ENCODE measurements at places on chromosomes 16 and 17.

- no peak for DNase-seq
Measured at GRCh38 chr16:28179354-28179753, 32.4 kb downstream of the XPO6 start.

DNA sequence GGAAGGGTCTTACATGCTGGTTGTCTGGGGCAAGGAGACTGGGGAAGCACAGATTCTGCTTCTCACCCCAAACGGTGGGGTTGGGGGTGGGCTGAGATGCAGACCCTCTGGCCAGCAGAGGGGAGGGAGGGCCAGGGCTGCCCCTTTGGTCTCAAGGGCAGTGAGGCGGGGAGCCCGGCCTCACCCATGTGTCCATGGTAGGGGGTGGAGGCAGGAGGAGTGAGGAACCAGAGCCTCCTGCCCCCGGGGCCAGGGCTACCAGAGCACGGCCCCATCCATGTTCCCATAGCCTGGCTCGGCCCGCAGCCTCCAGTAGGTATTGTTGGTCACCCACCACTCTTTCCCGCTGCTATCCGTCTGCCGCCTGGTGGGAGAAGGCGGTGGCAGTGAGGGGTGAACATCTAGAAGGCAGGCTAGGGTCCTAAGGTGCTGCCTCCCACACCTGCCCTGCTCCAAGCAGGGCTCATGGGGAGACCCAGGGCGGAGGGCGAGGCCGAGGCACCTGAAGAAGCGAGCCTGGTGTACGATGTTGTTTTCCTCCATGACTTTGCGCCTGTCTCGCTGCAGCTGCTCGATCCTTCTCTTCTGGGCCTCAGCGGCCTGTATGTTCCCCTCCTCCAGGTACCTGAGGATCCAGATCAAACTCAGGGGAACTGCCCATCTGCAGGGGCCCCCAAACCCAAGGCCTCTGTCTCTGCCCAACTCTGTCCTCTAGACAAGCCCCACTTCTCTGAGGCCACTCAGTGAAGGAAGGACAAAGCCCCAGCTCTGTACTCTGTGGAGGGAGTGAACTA is 13.4 kb downstream of the OSBPL7 start:
- DNase-seq = no peak

DNA sequence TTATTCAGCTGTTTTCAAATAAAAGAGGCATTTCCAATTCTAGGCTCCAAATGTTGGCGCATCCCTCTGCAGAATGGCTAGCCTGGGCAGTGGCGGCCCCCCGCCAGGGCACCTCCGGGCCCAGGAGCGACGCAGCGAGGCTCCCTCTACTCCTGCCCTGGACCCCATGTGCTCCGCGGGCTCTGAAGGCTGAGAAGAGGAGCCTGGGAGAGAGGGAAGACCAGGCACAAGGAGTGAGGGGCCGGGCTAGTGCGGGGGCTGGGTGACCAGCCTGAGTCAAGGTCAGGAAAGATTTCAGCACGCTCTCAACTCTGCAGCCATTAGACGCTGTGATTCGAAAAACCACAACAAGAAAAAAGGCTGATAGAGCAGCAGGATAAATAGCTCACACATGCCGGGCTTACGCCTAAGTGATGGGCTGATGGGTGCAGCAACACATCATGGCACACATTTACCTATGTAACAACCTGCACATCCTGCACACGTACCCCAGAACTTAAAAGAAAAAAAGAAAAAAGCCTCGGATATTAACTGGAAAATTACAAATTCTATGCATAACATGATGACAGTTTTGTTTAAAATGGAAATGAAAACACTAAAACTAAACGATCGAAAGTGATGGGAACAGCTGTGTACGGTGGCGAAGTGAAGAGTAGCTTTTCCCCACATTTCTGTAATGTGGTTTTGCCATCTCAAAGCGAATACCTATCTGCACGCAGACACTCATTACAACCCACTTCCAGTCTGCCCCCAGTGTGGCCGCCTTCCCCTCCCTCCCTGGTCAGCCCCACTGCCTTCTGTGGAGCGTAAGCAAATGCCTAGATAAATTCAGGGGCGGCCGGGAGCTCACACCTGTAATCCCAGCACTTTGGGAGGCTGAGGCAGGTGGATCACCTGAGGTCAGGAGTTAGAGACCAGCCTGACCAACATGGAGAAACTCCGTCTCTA is 44.4 kb downstream of the MAP1LC3B start:
- no peak for DNase-seq

- no peak for DNase-seq
Measured at GRCh38 chr17:63335831-63336230, 110.3 kb downstream of the CYB561 start.

DNA sequence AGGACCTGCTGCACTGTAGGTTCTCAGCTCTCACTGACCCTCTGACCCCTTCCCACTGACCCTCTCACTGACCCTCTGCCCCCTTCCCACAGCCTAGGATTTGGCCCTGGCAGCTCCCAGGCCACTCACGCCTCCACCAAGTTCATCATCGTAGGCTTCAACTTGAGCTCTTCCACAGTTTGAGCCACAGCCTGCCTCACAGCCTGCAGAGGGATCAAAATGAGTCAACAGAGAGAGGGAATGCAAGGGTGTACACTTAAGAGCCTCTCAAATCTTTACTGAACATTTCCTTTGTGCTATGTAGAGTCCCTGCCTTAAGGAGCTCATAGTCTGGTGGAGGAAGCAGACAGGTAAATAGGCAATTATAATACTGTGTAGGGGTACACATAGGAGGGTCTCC is 12.1 kb downstream of the HEATR9 start:
- no peak for DNase-seq

DNA sequence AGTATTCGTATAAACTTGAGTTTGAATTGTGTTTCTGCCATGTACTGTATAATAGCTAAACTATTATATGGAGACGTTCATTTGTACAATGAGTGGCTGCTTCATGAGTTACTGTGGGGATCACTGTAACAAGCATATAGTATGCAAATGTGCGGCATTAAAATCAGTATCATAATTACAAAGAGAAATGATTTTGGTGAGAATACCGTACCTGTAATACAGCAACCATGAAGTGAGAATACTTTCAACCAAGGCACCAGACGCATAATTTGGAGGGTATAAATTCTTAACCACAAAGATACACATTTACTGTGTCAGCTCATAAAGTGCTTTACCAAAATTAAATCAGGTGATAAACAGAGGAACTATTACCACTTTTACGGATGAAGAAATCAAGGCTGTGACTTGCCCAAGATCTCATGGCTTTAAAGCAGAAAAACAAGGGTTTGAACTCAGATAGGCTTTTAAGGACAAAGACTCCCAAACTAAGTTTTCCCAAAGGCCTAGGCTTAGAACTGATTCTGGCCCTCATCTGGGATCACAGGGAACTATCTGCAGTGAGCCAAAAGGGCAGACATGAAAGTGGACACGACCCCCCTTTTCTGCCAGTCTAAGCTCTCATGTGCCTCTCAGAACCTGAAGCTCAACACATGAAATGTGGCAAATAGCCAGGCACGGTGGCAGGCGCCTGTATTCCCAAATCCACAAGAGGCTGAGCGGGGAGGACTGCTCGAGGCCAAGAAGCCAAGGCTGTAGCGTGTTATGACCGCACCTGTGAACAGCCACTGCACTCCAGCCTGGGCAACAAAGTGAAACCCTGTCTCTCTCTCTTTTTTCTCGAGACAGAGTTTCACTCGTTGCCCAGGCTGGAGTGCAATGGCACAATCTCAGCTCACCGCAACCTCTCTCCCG is 6.4 kb downstream of the RPS15A start:
- no peak for DNase-seq

- DNase-seq = no peak
Measured at GRCh38 chr16:12393239-12393638, 410.4 kb downstream of the CPPED1 start.

DNA sequence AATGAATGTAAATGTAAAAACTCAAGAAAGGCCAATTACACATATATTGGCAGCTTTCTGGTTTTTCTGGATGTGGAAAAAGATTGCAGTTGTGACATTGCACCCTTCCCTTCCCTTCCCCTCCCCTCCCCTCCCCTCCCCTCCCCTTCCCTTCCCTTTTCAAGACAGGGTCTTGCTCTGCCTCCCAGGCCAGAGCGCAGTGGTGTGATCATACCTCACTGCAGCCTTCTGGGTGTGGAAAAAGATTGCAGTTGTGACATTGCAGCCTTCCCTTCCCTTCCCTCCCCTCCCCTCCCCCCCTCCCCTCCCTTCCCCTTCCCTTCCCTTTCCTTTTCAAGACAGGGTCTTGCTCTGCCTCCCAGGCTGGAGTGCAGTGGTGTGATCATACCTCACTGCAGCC is 41.7 kb downstream of the PIK3R5 start:
- DNase-seq = no peak

- DNase-seq = no peak
Measured at GRCh38 chr16:4101421-4102219, 14.6 kb downstream of the ADCY9 start.

DNA sequence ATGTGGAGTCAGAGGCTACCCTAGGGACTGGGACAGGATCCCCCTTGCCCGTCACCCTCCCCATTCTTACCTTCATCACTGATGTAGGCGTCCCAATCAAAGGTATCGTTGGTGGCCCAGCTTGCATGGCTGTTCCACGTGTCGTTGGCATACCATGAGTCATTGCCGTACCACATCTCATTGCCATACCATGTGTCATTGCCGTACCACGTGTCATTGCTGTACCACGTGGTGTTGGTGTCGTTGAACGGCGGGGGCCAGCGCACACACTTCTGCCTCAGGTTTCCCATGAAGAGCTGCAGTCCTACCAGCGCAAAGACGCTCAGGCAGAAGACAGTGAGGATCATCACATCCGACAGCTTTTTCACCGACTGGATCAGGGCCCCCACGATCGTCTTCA is 4.8 kb downstream of the SCN4A start:
- no peak for DNase-seq

DNA sequence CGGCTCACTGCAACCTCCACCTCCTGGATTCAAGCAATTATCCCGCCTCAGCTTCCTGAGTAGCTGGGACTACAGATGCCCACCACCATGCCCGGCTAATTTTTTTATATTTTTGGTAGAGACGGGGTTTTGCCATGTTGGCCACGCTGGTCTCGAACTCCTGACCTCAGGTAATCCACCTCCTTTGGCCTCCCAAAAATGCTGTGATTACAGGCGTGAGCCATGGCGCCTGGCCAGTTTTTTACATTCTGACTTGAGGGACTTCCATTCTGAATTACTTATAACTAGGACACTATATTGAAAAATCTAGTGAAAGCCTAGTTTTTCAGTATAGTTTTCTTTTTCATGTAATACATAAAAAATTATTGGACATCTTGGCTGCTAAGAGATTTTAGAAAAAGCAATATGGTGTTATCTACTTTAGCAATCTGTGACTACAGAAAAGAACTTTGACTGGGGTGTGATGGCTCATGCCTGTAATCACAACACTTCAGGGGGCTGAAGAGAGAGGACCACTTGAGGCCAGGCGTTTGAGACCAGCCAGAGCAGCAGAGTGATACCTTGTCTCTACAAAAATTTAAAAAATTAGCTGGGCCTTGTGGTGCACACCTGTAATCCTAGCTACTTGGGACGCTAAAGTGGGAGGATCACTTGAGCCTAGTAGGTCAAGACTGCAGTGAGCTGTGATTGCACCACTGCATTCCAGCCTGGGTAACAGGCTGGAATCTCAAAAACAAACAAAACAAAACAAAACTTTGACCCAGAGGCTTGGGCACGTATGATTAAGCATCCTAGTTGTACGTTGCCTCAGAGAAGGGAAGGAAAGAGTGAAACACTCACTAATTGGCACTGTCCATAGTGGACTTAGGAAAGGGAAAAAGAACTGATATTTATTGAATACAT is 26.8 kb upstream of the GOSR1 start:
- no peak for DNase-seq

GRCh38 chr17:75839942-75840798 is 4.0 kb downstream of the UNC13D start:
- no peak for DNase-seq

- no peak for DNase-seq
Measured at GRCh38 chr17:3977387-3977786, 13.2 kb upstream of the ATP2A3 start.

GRCh38 chr16:31110106-31111034 is 2.2 kb downstream of the BCKDK start:
- no peak for DNase-seq

- DNase-seq = no peak
Measured at GRCh38 chr16:78209951-78210661, 110.7 kb downstream of the WWOX start.

DNA sequence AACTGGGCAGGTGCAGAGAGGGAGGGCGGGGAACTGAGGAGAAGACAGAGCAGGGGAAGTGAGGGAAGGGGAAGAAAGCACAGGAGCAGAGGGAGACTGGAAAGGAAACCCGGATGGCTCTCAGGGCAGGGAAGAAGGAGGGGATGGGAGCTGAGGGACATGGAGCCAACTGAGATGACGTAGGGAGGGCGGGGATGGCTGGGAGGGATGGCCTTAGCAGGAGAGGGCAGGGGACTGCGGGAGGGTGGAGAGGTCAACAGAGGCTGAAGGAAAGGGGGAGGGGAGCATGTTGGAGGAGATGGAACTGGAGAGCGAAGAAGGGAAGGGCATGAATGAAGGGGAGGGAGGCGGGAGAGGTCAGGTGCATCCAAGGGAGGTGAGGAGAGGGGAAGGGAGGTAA is 81.9 kb downstream of the KCNJ12 start:
- no peak for DNase-seq

GRCh38 chr17:80063830-80064585 is 27.6 kb downstream of the CCDC40 start:
- DNase-seq = peak; percentile 48

DNA sequence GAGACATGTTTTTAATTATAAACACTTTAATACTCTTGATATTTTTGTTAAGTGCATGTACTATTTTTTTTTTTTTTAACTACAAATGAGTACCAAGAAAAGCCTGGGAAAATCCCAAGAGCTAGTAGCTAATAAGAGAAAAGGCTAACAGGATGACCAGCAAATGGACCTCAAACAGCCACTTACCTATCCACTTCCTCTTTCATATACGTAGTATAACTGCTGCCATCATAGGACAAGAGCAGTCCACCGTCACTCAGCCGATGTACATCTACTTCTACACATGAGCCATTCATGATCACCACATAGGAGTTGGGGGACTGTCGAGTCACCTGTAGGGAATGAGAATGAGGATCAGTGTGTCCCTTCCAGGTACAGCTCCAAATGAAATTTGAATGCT is 128.0 kb upstream of the C17orf78 start:
- DNase-seq = no peak

- no peak for DNase-seq
Measured at GRCh38 chr16:48168075-48168474, 12.3 kb upstream of the ABCC12 start.

DNA sequence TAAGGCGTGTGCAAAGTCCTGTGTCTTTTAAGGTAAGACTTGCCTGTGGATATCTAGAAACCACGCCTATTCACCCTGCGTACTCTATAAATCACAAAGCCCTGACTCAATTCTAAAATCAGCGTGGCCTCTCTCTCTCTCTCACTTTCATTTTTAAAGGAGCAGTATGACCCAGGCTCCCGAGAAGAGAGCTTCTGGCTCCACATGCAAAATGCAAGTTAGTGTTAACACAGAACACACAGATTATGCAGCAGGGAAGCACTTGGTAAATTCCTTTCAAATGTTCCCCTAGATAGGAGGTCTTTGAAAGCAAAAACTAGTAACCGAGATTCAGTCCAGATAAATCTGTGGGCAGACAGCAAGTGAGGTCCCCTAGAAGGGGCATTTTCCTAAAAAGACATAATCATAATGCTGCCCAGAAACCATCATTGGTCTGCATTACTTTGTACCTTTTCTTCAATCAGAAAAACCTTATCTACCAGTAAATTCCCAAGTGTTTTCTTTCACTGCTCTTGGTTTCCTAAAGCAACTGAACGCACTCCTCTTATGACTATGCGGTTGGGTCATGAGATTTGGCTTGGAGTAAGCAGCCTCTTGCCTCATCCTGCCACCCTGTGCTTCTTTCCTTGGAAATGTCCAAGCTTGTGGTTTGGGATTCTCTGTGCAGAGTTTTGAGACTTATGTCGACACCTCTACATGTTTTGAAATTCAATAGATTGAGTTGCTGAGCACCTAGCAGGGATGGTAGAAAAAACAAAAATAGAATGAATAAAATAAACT is 31.7 kb upstream of the KCNJ2 start:
- no peak for DNase-seq

Data from NCI-H446 (cell line).